ENCODE measurements at places on chromosomes 4 and X. TPM values are rescaled to one million over a fixed set of nuclear protein-coding genes. Genes with fewer than 3 reads are reported as not detected.
A peak's percentile ranks its signal among the peaks of the same experiment; 100 is the strongest.

- no peak for DNase-seq
Measured at GRCh38 chrX:31860686-31861085, 788.8 kb upstream of the FTHL17 start.

DNA sequence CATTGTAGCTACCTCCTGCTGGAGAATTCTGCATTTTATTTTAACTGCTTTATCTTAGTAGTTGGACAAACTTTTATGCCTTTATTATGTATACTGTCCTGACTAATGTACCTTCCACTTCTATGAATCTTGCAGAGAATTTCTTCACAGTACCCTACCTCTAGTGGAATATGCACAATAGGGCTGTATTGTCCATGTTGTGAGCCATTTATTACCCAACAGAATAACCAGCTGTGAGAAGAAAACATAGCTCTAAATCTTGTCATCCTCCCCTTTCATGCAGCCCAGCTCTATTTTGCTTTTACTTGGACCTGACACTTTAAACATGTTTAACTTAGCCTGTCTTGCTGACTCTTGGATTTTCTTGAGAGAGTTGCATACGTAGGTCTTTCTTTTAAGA lies 56.2 kb downstream of the MCUB start:
- DNase-seq = no peak

DNA sequence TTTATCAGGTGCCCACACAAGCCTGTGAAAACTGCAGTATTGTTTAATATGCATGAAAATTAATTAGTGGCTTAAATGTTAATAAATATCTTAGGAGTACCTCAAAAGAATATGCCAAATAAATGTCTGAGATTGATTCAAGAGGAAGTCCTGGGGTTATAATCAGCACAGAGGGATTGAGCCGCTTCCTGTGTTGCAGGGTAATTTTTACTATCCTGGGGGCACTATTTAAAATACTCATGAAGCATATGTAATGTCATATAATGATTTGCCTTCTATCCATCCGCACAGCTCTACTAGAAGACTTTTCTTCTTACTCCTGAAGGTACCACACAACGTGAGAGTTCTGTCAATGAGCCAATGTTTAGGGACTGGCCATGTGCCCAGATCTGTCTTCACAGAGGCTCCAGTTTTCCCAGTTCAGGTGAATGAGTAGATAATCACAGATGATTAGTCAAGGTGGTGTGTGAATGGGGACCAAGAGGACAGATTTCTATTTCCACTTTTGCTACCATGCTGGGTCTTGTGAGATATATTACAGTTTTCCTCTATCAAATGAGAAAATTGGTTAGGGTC lies 233.3 kb downstream of the USP46 start:
- no peak for DNase-seq

- DNase-seq = no peak
Measured at GRCh38 chrX:37662181-37662580, 23.4 kb upstream of the XK start.

- no peak for DNase-seq
Measured at GRCh38 chrX:46549914-46550313, 4.7 kb upstream of the ZNF674 start.

- no peak for DNase-seq
Measured at GRCh38 chr4:57875829-57876392, 765.7 kb upstream of the IGFBP7 start.

- peak; percentile 65 for DNase-seq
Measured at GRCh38 chrX:154727871-154728270, 23.0 kb downstream of the GAB3 start.

- DNase-seq = no peak
Measured at GRCh38 chr4:16205298-16206164, 20.7 kb downstream of the TAPT1 start.

- no peak for DNase-seq
Measured at GRCh38 chr4:56195025-56195424, 192.3 kb downstream of the AASDH start.

The ATP2B3 gene
- not detected for total RNA-seq

The SMPX gene
- total RNA-seq = not detected

Data from right lobe of liver (tissue), 6 donors.